ENCODE measurements at places on chromosomes 7 and 10.

DNA sequence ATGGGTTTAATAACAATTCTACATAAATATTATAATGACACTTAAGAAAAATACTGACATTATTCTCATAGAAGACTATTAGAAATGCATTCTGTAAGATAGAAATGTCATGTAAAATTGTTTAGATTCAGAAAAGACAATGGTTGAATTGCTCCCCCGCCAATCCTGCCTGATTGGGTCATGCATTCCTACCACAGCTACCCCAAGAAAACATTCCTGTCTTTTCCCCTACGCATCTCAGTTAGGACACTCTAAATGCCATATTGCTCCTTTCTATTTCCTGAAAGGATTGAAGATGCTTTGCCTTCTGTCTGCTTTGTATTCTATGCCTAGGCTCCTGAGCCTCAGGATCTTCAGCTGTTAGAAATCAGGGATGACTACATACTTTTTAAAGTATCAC lies 109.4 kb downstream of the DGKB start:
- no peak for DNase-seq

DNA sequence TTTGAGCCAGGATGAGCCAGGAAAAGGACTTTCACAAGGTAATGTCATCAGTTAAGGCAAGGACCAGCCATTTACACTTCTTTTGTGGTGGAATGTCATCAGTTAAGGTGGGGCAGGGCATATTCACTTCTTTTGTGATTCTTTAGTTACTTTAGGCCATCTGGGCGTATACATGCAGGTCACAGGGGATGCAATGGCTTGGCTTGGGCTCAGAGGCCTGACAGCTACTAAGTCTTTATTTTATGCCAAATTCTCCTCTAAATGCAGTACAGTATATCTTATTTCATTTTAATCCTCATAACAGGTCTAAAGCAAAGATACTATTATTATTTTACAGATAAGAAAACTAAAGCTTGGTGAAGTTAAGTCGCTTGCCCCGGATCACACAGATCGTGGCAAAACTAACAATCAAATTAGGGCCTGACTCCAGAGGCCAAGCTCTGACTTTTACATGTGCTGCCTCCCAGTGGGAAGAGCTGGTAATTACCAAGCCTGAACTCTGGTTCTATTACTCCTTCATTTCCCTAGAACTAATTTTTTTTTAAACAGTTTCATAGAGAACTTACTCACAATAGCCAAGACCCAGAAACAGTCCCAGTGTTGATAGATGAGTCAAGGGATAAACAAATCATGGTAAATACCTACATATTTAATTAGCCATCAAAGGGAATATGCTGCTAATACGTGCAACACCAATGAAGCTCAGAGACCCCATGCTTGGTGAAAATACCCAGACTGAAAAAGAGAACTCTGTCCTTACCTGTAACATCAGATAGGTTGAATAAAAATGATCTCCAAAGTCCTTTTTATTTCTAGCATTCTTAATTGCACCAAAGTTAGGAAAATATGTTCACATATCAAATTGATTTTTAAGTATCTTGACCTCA lies 35.4 kb downstream of the C7orf25 start:
- no peak for DNase-seq

DNA sequence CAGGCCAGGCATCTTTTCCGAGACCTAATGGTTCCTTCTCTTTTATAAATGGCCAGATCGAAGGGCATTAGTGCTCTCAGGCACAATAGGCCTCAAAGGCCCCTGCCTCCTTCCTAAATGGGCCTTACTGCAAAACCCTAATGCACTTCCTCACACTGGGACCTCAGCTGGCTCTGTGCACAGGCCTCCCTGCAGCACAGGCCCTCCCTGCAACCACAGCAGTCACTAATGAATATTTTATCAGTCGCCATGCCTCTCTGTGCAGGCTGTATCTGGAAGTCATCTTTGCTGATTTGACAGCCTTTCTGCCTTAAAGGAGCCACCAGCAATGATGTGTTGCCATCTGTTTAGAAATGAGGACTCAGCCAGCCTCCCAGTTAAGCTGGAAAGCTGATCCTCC lies 54.9 kb upstream of the SDK1 start:
- no peak for DNase-seq

GRCh38 chr10:90398566-90398965 lies 459.3 kb downstream of the HTR7 start:
- no peak for DNase-seq

DNA sequence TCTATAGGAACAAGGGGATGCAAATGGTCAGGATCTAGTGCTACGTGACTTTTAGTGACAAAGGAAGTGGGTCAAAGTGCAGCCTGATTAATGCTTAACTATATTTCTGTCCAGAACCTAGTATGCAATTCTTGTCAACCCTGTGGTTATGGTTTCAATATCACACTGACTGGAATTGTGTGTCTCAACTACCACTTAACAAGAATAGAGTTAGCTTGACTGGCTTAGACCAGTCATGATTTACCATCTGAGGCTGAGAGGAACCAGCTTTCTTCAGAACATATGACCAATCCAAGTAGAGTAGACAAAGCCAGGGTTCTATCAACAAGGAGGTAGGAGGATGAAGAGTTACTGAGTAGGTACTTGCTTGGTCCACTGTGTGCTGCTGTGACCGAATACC lies 54.4 kb downstream of the MYPN start:
- no peak for DNase-seq

GRCh38 chr10:9024210-9024609 lies 969.7 kb downstream of the GATA3 start:
- DNase-seq = no peak

GRCh38 chr7:129525225-129525862 lies 23.0 kb downstream of the SMKR1 start:
- no peak for DNase-seq

DNA sequence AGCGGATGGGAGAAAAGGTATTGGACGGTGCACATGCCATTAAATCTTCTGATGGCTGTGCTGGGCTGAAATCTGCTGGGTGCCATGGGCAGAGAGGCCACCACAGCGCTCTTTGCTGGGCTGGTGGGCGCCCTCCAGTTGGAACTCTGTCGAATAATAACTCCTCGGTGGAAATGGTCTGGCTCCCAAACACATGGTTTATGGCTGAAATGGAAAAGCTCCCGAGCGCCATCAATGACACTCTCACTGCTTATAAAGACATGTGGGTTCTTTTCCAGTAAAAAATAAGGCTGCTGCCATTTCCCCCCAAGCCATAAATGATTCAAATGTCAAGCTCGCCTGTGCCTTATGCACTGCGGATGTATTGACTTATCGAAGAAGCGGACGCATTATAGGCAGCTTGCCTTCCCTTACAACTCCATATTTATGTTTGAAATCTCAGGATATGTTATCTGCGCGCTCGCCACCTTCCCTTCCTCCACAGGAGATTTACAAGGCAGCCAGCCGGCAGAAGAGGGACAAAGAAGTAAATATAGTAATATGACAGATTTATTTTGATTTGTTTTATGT lies 239.0 kb upstream of the MKI67 start:
- no peak for DNase-seq

DNA sequence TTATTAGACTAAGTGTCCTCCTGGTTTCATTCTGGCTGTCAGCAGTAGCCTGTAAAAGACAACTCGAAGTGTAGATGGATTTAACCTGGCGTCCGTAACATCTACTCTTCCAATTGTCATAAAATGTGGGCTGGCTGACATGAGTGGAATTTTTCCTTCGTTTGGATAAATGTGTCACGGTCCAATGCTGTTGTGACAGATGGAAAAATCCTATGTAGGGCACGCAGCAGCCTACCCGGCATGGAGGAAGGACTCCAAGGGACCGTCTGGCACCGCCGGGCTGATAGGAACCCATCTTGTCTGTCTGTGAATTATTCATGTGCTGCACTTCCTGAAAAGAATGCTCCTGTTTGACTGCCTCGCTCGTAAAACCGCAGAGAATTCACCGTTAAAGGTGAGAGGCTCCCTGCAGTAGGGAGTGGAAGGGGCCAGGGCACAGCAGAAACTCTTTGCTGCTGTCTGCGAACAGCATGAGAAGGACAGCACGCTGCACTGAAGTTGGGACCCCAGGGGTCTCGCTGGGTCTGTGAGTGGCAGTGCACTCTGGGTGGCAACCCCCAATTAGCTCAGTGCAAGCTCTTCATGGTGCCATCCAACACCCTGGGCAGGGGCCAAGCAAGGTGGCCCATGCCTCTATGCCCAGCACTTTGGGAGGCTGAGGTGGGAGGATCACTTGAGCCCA lies 1.6 kb upstream of the ORAI2 start:
- DNase-seq = peak; percentile 94

DNA sequence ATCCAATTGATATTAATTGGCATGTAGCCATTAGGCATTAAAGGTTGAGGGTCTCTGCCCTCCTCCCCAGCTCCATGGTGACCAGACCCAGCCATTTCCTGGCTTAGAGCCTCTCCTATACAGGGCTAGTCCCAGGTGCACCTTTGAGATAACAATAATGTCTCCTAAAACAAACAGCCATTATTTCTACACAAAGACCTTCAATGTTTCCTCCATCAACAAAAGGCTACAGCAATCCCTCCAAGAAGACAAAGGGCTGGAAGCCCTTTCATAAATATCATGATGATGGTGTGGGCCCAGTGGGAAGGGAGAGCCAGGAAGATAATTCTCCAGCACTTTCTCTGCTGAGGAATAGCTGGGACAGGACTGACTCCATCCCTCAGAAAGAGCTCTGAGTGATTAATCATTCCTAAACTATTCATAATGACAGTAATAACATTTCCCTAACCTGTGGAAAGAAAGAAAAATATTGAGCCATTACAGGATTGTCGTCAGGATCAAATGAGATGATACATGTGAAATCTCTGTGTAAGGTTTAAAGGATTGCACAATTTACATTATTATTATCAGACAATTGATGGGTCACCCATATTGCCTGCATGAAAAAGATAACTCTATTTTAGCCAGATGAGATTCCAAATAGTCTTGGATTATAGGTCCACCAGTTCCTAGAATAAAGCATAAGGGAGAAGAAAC lies 10.2 kb downstream of the PKD2L1 start:
- no peak for DNase-seq

GRCh38 chr10:57992321-57993077 lies 275.2 kb downstream of the IPMK start:
- no peak for DNase-seq

DNA sequence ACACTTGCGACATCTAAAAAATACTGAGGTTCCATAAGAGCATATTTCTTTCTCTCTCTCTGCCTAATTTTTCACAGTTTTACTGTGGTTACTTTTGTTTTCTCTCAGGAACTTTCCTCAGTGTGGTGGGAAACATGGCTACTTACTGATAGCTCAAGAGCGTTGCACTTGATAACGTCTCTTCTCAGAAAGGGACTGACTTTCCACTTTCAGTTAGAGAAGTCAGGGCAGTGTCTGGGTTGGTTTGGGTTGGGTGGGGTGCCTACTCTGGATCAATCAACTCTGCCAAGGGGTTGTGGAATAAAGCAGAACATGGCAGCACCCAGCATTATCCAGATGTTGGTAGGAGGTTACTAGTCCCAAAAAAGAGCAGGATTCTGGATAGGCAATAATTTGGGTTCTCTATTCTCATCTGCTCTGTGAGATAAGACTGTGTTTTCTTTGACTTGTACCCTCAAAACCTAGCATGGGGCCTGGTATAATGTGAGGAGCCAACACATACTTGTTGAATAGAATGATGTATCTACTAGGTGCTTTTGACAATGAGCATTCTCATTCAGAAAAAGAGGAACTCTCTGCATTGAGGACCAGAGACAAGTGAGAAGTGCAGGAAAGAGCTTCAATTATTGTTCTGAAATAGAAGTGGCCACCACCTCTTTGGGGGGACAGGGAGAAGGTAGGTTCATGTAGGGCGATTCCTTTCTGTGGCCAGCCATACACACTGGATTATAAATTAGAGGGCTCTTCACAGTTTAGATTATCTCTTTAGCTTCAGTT lies 315.7 kb downstream of the REEP3 start:
- DNase-seq = no peak

Measured in NCI-H187 treated with DMSO at 0.1 percent for 48 hours (cell line).